ENCODE measurements at places on chromosomes 4 and X.

- no peak for DNase-seq
- no peak overlapping the region for H3K4me3 ChIP-seq
- no peak overlapping the region for H3K27ac ChIP-seq
- H3K4me1 ChIP-seq = no peaks in the 10 kb centered on the region
- H3K36me3 ChIP-seq = no peaks in the 10 kb centered on the region
Measured at GRCh38 chrX:109344678-109345077, 137.2 kb downstream of the GUCY2F start.

- H3K36me3 ChIP-seq = no peaks in the 10 kb centered on the region
- no peaks in the 10 kb centered on the region for H3K27me3 ChIP-seq
- no peak overlapping the region for H3K4me3 ChIP-seq
Measured at GRCh38 chrX:31604629-31605221, 532.9 kb upstream of the FTHL17 start.

DNA sequence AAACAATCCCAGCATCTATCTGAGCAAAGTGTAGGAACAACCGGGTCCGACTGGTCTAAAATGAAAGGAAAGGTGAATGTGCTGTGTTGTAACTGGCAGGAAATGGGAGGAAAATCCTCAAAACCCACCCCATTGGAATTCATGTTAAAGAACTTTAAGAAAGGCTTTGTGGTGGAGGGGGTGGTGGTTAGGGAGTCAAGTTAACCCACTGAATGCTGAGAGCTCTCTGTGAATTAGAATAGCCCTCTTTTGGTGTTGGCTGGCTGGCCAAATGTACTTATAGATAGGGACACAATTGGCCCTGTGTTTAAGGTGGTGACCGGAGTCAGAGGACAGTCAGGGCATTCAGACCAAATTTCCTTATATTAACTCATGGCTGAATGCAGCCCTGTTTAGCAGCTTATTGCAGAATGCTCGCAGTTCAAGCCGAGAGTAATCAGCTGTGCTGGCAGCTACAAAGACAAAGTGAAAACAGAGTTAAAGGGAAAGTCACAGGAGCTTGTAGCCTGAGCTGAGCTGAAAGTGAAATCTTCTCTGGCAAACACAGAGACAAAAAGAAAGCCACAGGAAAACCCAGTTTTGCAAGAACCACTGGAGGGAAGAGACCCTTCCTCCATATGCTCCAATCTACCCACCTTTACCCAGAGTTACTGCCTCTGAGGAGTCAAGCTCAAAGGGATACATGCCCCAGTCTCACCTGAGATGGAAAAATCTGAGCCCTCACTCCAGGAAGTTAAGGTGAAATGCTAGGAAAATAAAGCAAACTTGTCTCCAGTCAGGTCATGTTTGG is 38.5 kb upstream of the UGT2B7 start:
- H3K27ac ChIP-seq = no peak overlapping the region
- no peaks in the 10 kb centered on the region for H3K4me1 ChIP-seq
- no peaks in the 10 kb centered on the region for H3K27me3 ChIP-seq
- no peak for DNase-seq
- no peak overlapping the region for H3K4me3 ChIP-seq

DNA sequence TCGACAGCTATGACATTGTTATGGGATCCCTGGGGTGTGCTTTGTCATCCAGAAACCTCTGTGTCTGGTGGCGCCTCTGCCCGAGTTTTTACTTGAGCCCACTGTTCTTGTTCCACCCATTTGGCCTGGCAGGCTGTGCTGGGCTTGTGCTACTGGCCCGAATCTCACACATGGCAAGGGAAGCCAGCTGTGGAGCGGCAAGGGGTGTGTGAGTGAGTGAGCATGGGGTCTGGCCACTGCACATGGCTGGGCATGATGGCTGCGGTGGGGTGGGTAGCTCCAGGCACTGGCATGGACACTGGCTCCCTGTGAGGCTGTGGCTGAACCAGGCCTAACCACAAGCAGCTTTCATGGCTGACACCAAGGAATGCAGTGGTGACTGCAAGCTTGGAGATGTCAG is 89.2 kb downstream of the DACH2 start:
- H3K27ac ChIP-seq = no peak overlapping the region
- H3K4me1 ChIP-seq = no peaks in the 10 kb centered on the region

- no peak for DNase-seq
- H3K4me1 ChIP-seq = no peaks in the 10 kb centered on the region
- H3K27ac ChIP-seq = no peak overlapping the region
- H3K4me3 ChIP-seq = no peak overlapping the region
- no peaks in the 10 kb centered on the region for H3K36me3 ChIP-seq
Measured at GRCh38 chrX:105865709-105866108, 43.4 kb downstream of the NRK start.

- DNase-seq = no peak
- no peaks in the 10 kb centered on the region for H3K4me1 ChIP-seq
- no peak overlapping the region for H3K4me3 ChIP-seq
- no peaks in the 10 kb centered on the region for H3K36me3 ChIP-seq
Measured at GRCh38 chr4:47160095-47160494, 128.7 kb downstream of the GABRB1 start.

DNA sequence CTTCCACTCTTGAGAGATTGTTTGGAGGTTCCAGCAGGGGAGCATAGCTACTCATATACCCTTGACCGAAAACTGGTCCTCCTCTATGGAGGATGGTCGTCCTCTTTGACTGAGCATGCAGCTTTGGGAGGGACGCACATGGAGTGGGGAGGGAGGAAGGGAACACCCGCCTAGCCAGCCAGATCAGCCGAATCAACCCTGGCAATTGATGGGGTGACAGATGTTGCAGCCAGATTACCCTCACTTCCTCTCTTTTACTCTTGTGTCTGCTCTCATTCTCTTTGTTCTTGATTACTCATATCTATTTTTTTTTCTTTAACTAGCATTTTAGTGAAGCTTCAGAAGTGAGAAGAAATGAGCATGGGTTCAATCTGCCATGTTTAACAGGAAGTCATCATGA is 19.6 kb downstream of the MGST2 start:
- H3K4me3 ChIP-seq = no peak overlapping the region
- peaks cover 35% of the 10 kb centered on the region for H3K4me1 ChIP-seq
- DNase-seq = no peak
- H3K36me3 ChIP-seq = no peaks in the 10 kb centered on the region
- H3K27ac ChIP-seq = no peak overlapping the region

DNA sequence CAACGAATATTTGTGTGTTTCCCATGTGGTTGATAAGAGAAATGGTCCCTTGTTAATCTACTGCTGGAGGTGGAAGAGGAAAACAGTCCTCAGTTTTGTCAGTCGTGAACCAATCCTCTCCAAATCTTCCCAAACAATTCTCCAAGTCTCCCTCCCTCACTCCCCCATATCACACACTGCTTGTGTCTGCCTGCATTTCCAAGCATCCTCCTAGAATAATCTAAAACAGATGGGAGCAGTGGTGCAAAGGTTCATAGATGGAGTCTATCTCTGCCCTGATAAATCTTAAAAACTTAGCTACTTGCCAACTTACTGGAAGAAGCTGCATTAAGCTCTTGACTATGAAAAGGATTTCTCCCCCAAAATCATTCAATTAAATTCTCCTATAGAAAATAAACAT is 43.7 kb upstream of the SH3KBP1 start:
- H3K4me3 ChIP-seq = no peak overlapping the region
- H3K4me1 ChIP-seq = no peaks in the 10 kb centered on the region
- no peaks in the 10 kb centered on the region for H3K27me3 ChIP-seq
- DNase-seq = no peak
- H3K27ac ChIP-seq = no peak overlapping the region

GRCh38 chrX:85897362-85898126 is 149.8 kb downstream of the CHM start:
- H3K27ac ChIP-seq = no peak overlapping the region
- no peak for DNase-seq
- H3K4me3 ChIP-seq = no peak overlapping the region
- no peaks in the 10 kb centered on the region for H3K4me1 ChIP-seq
- H3K27me3 ChIP-seq = no peaks in the 10 kb centered on the region

DNA sequence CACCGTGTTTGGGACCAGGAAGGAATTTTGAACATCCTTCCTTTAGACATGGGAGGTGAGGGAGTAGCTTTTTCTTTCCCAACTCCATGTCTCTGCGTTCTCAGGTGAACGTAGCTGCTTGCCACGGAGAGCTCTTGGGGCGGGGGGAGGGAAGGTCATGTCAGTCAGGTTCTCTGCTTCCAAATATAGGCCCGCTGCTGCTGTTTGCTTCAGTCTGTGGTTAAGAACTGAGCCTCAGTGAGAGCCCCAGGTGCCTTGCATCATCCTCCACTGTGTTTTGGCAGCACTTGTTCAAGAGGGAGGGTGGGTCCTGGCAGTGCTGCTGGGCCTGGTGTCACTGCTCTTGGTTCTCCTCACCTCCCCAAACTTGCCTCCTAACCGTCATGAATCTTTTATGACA is 46.5 kb downstream of the HADH start:
- H3K4me1 ChIP-seq = no peaks in the 10 kb centered on the region
- H3K36me3 ChIP-seq = peaks cover 13% of the 10 kb centered on the region
- no peak for DNase-seq
- no peak overlapping the region for H3K27ac ChIP-seq
